ENCODE measurements at places on chromosomes 3 and 15.

DNA sequence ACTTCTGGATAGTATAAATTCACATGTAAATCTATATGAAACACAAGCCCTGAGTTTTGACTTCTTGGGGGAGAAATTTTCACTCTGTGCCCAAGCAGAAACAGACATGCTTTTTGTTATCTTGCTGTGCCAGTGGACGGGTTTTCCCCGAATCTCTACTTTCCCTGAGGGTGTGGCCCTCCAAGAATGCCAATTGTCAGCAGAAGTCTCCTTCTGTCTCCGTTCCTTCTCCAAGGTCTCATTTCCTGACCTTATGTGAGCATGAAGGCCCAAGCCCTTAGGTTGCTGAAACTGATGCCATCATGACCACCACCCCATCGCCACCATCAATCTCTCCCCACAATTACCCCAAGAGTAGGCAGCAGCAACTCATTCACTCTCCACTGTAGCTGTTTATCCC is 253.8 kb downstream of the XXYLT1 start:
- no peak for DNase-seq

DNA sequence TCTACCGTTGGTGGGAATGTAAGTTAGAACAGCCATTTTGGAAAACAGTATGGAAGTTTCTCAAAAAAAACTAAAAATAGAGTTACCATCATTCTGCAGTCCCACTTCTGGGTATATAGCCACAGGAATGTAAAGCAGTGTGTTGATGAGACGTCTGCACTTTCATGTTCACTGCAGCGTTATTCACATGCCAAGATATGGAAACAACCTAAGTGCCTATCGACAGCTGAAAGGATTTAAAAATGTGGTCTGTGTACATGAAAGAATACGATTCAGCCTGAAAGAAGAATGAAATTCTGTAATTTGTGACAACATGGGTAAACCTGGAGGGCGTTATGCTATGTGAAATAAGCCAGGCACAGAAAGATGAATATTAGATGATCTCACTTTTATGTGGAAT is 157.7 kb downstream of the THSD4 start:
- no peak for DNase-seq

- no peak for DNase-seq
Observed at GRCh38 chr3:69746119-69746518, 6.9 kb downstream of the MITF start.

DNA sequence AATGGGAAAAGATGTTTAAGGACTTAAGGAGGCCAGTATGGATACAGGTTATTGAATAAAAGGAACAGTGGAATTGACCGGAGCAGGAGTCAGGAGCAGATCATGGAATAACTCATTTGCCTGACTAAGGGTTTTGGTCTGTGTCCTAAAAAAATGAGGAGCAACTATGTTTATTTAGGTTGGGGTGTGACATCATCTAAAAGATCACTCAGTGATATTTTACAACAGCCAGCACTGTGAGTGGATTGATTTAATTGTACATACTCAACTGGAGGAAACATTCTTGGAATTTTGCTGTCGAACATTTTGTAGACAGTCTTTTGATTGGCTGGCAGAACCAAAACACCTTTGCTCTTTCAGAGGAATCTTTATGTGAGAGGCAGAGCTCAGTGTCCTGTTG is 348.6 kb upstream of the CDIN1 start:
- no peak for DNase-seq

DNA sequence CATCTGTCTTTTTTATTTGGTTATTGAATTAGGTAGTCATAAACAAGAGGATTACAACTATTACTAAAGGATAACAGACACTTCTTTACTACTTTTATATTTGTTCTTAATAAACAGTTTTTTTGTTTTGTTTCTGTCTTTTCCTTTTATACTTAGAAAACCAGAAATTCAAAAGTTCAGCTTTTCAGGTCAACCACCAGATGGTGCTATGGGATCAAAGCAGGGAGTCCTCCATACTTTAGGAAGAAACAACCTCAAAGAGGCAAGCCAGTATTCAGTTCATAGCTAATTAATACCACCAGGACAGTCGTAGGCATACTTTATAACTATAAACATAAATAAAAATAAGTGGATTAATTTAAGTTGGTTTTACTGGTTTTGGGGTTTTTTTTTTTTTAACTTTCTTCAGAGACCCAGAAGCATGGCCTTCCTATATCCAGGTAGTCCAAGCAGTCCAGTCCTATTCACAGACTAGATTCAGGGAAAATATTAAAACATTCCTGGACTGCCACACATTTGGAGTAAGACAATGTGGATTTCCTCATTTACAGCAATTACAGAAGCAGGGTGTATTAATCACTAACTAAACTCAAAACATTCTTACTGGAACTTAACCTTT is 16.0 kb upstream of the EID1 start:
- no peak for DNase-seq
